ENCODE measurements at places on chromosomes 7 and 10. TPM values are rescaled to one million over a fixed set of nuclear protein-coding genes. Genes with fewer than 3 reads are reported as not detected.

VAX1 gene
- not detected for total RNA-seq

GPR15LG gene
- total RNA-seq: not detected

GBF1 gene
- total RNA-seq: 23.5 TPM

SHTN1 gene
- 17.3 TPM for total RNA-seq

SPRN gene
- 0.06 TPM for total RNA-seq
